ENCODE measurements at places on chromosomes 7 and 10.

DNA sequence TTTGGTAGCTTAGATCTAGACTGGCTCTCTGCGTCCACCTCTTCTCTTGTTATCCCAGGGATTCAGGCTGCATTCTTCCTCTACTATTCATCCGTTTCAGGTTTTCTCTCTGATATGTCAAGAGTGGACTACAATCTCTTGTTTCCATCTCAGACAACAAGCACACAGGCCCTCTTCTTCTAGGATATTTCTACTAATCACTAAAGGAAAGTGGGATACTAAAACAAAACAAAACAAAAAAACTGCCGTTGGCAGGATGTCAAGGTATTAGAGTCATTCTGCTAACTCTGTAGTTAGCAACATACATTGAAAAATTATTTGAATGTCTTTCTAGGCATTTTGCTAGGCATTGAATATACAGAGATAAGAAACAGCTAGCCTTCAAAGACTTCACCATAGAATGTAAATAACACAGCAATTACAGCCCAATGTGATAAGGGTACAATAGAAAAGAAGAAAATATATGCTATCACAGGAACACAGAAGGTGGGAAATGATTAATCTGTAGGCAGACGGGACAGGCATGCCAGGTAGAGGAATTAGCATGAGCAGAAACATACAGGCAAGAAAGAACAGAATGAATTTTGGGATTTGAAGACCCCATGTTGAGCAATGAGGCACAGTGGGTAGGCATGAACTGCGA, 210.5 kb downstream of the CSTF2T start:
- no peak for DNase-seq

DNA sequence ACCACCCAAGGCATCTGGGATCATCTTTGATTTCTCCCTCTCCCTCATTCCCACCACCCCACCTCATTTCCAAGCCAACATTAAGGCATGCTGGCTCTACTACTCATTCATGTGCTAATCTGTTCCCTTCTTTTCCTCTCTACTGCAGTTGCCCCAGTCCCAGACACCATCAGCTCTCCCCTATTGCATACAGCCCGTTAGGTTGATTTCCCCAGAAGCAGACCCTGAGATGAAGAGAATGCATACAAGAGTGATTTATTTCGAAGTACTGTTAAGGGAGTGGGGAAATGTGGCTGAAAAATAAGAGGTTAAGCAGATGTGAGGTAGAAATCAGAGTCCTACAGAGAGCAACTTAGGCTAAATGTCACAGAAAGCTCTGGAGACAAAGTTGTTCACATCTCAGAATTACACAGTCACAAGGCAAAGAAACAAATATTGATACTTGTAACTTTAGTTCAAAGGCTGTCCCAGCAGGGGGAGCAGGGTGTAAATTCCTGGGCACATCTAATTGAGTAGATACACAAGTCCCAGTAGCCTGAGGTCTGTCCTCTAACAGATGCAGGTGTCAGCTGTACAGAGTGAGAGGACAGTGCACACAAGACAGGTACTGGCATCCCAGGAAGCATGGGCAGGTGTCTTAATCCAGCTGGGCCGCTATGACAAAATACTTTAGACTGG, 20.9 kb downstream of the AKR1D1 start:
- DNase-seq, result peak; percentile 41

- no peak for DNase-seq
These were observed 182.7 kb upstream of the PLXNA4 start for GRCh38 chr7:132758986-132759385.

GRCh38 chr7:108860615-108861014, 290.9 kb downstream of the DNAJB9 start:
- DNase-seq, result no peak

DNA sequence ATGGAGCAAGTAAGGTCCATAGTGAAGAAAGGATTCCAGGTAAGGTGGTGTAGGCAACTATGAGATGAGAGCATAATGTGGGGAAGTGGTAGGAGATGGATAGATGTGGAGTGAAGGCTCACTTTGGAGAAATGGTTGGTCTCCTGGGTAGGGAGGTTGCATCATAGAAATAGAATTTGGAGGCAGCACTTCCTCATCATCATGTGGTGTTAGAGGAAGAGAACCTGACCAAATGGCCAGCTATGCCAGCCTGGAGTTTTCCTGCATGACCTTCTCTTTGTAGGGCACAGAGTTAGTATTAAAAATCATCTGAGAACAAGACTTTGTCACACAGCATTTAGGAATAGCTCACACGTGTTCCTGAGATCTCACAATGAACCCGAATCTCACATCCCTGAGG, 126.7 kb upstream of the CXCL12 start:
- no peak for DNase-seq

GRCh38 chr7:158302274-158303070, 285.2 kb downstream of the PTPRN2 start:
- no peak for DNase-seq

DNA sequence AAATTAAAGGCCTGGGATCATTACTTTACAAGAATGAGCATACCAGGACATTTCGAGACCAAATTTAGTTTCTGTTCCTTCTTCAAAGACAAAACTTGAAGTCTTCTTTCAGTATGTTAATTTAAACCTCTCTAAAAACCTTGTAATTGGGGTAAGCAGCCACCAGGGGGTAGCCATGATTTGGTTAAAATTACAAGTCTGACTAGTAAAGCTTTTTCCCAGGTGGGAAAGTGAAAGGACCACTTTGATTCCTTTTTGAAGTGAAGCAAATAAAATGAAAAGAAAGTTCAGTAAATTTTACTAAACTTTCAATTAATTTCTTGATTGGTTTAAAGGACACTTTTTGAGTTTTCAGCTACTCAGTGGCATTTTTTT, 294.3 kb downstream of the BBS9 start:
- DNase-seq, result peak; percentile 10

- no peak for DNase-seq
These were observed 154.1 kb upstream of the ZMIZ1 start for GRCh38 chr10:78914502-78915189.

DNA sequence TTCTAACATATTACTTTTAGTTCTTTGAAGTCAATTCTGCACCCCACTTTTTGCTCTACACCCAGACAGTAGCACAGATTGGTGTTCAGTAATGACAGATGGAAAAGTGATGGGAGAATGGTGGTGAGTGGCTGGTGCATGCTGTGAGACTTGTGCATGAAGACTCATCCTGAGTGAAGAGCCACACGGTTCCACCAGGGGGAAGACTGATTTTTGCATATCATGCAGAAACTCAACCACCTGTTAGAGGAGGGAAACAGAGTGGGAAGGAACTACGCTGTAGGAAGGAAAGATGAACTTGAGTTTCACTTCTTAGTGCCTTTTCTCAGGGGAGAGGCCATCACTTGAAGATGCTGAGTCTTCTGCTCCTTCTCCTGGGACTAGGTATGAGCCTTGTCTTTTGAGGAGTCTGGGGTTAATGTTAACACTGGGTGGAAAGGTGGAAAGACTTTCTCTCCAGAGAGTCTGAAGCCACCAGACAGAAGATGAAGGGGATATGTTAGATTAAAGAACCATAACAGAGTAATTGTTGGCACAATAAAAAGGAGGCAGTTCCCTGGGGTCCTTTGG, 9.3 kb upstream of the PRSS1 start:
- DNase-seq, result peak; percentile 1

DNA sequence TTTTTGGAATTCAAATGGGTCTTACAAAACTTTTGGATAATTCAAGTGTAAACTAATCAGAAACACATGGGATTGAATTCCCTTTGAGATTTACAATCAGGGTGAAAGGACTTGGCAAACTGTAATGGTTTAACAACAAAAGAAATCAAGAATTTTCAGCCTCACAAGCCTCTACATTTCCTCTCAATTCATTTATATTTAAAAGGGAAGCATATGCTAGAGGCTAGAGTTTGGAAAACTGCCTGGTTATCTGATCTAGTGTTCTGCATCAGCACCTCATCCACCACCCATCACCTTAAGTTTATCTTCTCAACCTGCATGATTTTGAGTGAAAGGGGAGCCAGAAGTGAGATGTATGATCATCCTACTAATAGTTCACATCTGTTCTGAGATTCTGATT, 120.7 kb downstream of the TES start:
- DNase-seq, result no peak

Measured in HCT116 (cell line).